Activated CD4-positive, alpha-beta T cell treated with anti-CD3 and anti-CD28 coated beads for 4 hours (primary cell): ENCODE measurements at places on chromosomes 7 and 10.

- no peak for DNase-seq
These were observed 117.4 kb downstream of the LHPP start for GRCh38 chr10:124579011-124579399.

- no peak for DNase-seq
These were observed 64.0 kb downstream of the TACR2 start for GRCh38 chr10:69352569-69353264.

DNA sequence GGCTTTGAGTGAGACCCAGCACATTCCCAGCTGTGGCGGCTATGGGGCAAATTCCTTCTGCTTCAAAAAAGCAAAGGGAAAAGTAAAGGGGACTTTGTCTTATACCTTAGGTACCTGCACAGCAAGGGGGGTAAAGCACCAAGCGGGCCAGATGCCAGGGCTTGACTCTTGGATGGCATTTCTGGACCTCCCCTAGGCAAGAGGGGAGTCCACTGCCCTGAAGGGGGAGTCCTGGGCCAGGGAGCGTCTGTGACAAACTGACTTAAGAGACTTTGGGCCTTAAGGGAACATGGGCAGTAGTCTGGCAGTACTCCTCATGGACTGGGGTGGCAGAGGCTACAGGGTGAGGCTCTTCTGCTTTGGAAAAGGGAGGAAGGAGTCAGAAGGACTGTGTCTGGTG lies 16.1 kb upstream of the FOXI2 start:
- no peak for DNase-seq

GRCh38 chr10:109030581-109031210 lies 892.6 kb downstream of the XPNPEP1 start:
- no peak for DNase-seq

- DNase-seq: no peak
These were observed 163.1 kb upstream of the HGF start for GRCh38 chr7:81932936-81933335.
